Anterior cingulate cortex (tissue), 58 donors: ENCODE measurements at places on chromosomes 2 and 18.

DNA sequence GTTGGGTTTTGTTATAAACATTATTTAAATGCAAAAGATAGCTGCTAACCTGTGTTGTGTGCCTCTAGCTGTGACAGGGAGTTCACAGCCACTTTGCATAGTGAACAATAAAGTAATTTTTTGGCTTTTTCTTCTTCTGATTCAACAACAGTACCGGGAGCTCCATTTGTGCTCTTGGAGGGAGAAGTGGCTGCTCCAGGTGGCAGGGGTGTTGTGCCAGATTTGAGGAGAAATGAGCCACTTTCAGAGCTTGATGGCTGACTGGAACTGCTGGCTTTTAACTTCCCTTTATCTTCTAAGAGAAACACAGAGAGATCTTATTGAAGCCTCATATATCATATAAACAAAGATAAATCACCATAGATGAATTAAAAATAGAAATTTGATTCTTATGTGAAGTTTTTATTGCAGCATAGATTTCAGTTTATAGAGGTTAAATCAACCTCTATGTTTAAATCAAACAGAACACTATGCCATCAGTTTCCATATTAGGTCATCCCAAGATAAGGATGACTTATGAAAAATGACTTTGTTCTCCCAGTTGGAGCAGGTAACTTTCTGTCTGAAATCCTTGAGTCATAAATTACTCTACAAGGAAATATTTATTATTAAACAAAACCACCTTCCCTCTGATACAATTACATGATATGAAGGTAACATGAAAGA lies 182.0 kb upstream of the SESTD1 start:
- DNase-seq, result no peak

- no peak for DNase-seq
Observed at GRCh38 chr18:67742954-67743353, 226.4 kb upstream of the DSEL start.

GRCh38 chr2:195392446-195393336 lies 264.3 kb upstream of the SLC39A10 start:
- DNase-seq, result no peak

DNA sequence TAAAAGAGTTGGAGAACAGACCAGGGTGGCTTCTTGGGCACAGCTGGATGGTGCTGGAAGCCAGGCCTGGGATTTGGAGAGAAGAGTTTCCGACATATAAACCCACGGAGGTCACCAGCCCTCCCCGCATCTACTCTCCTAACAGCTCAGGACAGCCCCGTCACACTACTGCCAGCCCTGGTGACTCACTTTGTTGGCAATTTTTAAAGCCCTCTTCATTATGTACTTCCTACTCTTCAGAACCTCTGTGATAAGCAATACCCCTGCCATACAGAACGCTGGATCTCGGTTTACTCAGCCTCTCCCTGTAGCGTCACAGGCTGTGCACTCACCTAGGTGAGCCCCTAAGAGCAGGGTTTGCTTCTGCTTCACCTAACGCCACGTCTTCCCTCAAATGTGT lies 48.1 kb downstream of the ID2 start:
- DNase-seq, result no peak

GRCh38 chr2:185876234-185876633 lies 137.6 kb downstream of the FSIP2 start:
- DNase-seq, result no peak

DNA sequence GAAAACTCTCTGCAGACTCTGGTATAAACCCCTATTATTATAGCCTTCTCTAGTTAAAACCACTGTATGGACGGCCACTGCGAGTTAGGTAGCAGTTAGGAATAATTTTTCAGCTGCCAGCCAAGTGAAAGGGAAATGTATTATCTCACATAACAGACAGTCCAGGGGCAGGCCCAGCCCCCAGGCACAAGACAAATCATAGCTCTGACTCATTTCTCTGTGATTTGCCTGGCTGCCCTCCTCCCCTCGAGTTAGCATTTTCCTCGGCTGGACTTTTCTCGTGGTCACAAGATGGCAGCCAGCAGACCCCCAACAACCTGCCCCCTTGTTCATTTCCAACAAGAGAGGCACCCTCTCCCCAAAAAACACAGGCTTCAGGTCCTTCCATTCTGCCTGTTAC lies 10.5 kb downstream of the VIT start:
- no peak for DNase-seq

GRCh38 chr2:101930847-101931246 lies 60.9 kb upstream of the IL1R2 start:
- no peak for DNase-seq

DNA sequence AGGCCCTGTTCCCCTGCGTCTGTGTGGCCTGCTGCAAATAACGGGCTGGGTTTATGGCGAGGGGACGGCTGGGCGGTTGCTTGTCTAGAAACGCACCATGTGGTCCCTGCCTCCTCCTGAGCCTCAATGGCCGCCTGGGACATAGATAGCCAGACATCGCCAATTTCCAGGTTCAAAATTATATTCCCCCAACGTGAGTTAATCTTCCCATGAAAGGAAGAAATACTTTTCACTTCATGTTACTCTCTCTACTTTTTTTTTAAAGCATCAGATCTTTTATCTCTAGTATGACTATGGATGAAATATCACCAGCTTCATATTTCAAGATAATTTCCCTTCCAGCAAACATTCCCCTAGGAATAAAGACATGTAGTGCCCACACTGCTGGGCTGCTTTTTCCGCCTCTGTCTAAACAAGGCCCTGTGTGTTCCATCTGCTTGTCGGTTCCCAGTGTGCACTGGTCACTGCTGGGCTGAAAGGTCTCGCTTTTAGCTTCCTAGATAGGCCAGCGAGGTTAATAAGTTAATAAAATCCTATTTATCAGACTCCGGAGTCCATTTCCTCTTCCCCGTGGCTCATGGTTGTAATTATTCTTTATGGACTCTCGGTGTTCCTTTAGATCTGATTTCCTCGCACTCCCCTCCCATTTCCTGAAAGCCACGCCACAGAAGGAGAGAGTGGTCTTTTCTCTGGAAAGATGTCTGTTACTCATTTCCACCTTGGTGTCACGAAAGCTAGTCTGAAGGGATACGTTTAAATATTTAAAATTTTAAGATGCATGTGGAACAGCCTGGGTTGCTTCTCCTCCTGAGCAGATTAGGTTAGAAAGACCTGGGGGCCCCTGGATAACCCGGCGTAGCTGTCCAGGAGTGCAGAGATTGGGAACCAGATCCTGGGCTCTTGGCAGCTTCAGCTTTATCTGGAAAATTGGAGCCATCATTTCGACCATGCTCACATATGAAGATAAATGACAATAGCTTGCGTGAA lies 196.6 kb upstream of the COPS8 start:
- DNase-seq, result no peak

GRCh38 chr2:199742884-199743283 lies 108.1 kb downstream of the FTCDNL1 start:
- no peak for DNase-seq
